ENCODE measurements at places on chromosomes 3 and 15.

- no peak for DNase-seq
Observed at GRCh38 chr15:69502470-69503045, 49.9 kb downstream of the RPLP1 start.

DNA sequence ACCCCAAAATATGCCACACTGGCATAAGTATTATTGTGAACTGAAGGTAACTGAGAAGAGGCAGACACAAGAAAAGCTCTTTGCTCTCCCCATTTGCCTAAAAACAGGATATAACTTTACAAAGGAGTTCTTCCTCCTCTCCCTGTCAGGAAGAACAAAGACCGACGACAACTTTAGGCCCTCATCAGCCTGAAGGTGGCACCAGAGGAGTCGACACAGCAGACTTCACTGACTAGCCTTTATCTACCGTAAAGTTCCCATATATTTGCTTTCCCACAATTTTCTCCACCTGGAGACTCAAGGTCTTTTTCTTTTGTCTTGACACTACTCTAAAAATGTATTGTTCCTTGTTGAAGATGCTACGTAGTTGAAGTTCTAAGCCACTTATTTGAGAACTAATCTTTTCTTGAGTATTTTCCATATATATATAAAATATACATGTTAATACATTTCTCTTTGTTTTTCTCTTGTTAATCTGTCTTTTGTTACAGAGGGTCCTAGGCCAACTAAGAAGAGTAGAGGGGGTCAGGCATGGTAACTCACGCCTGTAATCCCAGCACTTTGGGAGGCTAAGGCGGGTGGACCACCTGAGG, 16.2 kb upstream of the XIRP1 start:
- DNase-seq, result no peak

DNA sequence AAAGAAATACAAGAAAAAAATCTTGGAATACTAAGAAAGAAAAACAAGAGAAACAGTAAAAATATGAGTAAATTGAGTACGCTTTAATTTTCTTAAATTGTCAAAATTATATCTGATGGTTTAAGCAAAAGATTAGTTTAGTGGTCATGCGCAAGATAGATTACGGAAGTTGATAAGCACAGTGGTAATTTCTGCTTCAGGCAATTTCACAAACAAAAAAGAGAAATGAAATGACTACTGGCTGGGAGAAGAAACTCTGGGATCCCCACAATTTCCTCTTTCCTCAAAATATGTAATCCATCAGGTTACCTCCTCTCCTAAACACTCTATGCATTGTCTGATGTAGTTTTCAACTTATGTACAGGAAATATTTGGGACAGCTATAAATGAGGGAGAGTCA, 9.0 kb downstream of the MYD88 start:
- DNase-seq, result no peak

DNA sequence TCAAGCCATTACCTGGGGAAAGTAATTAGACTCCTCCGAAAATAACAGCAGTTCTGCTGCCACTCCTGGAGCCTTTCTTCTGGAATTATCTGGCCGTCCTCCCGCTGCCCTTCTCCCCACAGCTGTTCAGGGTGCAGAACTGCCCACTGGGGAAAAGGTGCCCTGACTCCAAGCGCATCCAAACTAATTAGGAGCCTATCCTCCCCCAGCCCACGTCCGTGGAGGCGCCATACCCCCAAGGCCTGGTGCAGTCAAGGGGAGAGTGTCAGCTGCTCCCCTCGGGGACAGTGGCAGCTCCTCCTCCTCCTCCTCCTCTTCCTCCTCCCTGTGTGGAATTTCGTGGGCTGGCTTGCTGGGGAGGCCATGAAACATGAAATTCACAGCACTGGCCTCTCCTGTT, 177.2 kb downstream of the XXYLT1 start:
- no peak for DNase-seq

DNA sequence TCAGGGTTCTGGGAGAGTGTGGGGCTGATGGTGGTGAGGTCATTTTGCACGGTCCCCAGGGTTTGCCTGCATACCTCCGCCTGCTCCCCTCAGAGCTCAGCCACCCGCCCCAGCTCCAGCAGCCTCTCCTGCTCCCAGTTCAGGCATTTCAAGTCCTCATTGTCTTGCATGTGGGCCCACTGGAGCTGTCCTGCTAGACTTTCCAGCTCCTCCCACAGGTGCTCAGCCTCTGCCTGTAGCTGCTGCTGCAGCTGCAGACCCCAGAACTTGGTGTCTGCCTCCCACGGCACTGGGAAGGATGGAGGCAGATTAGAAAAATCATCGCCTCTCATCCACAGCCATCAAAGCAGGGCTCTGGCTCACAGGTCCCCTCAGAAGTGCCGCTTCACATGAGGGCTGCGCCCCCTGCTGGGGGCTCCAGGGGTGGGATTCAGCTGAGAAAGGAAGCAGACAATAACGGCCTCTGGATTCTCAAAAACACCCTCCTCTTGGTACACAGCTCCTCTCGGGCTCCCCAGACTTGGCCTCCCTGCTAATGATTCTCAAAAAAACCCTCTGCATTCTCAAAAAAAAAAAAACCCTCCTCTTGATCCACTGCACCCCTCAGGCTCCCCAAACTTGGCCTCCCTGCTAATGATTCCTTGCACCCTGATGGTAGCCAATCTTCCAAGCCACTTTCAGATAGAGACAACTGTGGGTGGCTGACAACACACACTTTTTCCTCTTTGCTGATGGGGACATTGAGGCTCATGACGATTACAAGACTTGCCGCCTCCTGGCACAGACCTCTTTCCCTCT, 89.3 kb upstream of the C2CD4B start:
- peak; percentile 51 for DNase-seq

- DNase-seq, result no peak
Observed at GRCh38 chr3:31361371-31362273, 171.1 kb upstream of the STT3B start.

DNA sequence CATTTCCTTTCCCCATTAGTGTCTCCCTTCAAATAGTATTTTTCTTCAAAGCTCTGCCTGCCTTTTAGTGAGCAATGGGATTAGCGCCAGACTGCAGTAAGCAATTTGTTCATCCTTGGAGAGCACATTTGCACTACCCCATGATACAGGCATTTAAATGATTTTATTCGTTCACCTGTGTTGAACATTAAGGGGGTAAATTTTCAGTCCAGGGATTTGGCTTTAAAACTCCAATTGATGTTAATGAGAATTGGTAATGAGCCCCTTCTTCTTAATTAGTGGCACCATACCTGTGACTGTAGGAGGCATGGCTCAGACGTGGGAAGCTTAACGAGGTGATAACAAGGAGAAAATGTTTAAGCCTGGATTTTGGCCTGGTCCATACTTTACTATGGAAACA, 161.4 kb upstream of the NANOGP8 start:
- no peak for DNase-seq

GRCh38 chr15:41783296-41783695, 9.0 kb downstream of the MAPKBP1 start:
- no peak for DNase-seq

DNA sequence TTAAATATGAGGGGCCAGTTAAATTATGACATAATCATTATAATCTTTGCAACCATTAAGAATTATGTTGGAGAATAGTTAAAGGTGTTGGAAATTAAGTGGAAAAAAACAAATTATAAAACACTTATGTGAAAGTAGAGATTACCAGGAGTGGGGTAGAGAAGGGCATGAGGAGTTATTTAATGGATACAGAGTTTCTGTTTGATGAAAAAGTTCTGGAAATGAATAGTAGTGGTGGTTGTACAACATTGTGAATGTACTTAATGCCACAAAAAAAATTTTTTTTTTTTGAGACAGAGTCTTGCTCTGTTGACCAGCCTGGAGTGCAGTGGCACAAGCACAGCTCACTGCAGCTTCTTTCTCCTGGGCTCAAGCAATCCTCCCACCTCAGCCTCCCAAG, 25.1 kb upstream of the TNIK start:
- DNase-seq, result no peak

DNA sequence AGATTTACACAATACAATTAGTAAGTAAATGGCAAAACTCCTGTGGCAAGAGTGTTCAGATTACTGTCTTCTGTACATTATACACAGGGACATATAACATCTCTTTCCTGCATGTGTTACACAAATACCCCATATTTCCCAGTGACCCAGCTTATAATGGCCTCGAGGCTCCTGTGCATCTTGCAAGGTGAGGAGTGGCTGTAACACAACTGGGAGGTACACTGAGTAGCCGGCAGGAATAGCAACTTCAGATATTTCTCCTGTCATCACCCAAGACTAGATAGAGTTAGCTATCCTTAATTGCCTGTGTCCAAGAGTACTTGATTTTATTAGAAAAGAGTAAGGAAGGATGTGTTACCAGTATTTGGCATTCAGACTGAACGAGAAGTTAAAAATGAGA, 5.6 kb downstream of the GMPS start:
- no peak for DNase-seq

DNA sequence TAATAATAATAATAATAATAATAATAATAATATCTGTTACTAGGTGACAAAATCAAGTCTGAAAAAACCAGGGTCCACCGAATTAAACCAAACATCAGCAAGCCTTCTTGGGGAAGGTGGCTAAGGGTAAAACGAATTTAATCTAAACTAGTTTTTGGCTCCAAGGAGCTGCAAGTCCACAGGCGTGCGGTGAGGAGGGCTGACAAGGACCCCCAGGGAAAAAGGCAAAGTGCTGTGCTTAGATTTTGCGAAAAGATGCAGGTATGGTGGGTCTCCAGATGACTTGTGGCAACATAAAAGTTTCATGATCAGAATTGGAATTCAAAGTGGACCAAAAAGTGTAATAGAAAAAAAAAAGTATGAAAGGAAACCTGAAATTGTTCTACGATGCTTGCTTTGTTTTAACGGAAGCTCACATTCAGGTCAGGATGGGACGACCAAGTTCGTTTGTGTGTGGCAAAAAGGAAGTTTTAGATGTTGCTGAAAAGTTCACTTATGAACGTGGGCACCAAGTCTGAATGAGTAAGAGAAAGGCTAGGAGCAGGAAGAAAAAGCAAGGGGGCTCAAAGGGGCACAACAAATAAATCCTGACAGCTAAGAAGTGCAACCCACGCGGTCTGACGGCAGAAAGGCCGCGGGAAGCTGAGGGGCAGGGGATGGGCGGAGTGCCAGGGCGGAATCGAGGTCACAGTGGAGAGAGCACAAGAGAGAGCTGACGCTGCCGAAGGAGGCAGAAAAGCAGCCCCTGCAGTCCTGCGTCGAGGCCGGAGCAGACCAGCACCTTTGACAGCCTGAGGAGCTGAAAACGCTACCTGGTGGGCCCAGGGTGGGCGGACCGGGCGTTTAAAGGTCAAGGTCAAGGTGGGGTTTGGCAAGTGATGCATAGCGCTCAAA, 1.1 kb downstream of the WDR82 start:
- peak; percentile 46 for DNase-seq

DNA sequence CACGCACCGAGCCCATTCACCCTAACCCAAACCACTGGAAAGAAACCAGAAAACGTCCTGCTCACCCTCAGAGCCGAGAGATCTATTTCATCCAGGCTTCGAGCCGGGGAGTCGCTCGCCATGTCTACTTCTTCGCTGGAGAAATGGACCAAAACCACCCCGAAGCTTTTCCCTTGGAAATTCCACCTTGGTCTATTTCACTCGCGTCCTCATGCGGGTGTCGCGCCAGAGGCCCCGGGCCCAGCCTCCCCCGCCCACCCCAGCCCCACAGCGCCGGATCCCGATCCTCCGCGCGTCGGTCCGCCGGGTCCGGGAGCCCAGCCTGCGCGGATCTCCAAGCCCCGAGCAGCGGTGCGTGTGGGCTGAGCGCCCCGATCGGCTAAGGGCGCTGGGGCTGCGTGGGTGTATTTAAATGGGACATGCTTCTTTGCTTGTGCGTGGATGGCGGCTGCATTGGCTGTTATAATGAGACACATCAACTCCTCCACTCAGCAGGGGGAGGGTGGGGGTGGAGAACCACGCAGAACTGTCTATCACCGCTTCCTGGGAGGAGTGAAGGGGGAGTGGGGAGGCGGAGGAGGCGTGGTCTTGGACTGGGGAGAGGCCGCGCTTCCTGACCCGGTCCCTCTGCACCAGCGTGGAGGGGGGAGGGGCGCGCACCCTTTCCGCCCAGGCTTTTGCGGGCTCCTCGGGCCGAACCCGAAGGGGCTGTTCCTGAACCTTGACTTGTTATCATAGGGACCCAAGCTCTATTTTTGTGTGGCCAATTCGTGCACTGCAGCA, at the start of gene TNIK:
TNIK (minus strand) TSS at position 464 of the 783 bp plus-strand sequence; CDS start at position 122, 342 bp downstream.
- DNase-seq, result peak; percentile 88

GRCh38 chr3:144437989-144438388, 466.4 kb downstream of the DIPK2A start:
- DNase-seq, result no peak

DNA sequence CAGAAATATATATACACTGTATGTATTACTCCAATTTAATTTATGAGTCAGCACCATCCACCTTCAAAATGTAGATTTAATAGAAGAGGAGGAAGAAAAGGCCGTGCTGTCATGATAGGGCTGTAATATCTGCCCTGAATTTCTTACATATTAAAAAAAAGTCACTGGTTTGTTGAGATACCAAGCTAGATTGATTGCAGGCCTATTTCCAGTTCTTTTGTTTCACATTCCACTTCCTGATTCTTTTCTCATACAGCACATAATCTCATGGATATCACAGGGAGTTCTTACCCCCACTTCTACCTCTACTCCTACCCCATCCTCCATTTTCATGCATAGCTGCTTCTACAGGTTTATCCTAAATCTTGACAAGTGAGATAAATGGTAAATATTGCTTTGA, 290.3 kb downstream of the ZBTB20 start:
- DNase-seq, result no peak

DNA sequence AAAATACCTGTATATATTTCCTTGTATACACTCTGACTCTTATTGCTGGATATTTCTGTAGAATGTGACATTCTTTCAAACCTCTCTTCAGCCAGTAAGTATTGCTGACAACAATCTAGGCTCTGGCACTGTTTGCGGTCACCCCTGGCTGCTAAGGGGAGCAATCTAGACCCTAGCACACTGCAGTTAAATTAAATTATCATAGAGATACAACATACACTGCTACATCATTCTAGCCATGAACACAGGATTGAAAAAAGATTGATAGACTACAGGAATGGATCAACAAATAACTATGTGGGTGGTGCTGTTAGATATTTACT, 108.7 kb upstream of the MEIS2 start:
- no peak for DNase-seq

- no peak for DNase-seq
Observed at GRCh38 chr3:38116471-38117162, 20.3 kb downstream of the ACAA1 start.
